ENCODE measurements at places on chromosomes 2 and 18.

- peak; percentile 33 for DNase-seq
These were observed 56.1 kb downstream of the FARP2 start for GRCh38 chr2:241412144-241412543.

DNA sequence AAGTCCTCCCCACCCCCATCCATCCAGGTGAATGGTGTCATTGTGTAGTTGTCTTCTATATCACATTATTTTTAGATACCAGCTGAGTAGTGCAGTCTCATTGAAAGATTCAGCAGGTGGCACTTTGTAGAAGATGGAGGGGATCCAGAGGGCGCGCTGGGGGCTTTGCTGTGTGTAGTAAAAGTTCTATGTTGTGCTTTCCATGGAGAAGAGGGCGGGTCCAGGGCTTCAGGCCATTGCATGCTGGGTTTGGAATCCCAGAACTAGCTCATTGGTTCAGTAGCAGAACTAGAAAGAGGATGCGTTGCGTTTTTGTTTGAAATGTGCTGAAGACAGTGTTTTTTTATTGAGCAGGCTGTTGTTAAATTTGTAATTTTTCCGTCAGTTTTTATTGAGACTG, 120.0 kb downstream of the MAP4K4 start:
- DNase-seq, result no peak

DNA sequence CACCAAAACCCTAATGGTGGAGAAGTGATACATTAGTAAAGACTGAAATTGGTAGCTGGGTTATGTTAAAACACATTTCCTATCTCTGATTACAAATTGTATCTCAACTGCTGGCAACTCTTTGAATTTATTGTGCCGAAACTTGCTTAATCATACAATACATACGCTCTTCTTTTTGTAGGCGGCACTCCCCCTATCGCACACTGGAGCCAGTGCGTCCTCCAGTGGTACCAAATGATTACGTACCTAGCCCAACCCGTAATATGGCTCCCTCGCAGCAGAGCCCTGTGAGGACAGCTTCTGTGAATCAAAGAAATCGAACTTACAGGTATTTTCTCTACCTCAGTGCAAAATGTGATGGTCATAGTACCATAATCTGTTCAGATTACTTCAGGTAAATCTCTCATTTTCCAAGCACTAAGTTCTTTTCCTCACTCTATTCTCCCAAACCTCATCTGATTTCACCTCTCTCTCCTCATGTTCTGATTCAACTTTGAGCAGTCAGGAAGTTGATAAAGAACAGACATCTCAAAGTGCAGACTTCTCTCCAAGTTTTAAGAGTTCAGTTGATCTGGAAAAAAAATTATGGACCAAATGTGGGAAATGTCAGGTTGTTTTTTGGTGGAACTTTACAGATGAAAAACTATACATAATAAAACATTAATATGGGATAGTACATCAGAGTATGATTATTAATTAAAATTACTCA, 66.5 kb downstream of the ABI2 start:
- no peak for DNase-seq

- DNase-seq, result no peak
These were observed 29.8 kb downstream of the ARMC9 start for GRCh38 chr2:231228223-231228622.

DNA sequence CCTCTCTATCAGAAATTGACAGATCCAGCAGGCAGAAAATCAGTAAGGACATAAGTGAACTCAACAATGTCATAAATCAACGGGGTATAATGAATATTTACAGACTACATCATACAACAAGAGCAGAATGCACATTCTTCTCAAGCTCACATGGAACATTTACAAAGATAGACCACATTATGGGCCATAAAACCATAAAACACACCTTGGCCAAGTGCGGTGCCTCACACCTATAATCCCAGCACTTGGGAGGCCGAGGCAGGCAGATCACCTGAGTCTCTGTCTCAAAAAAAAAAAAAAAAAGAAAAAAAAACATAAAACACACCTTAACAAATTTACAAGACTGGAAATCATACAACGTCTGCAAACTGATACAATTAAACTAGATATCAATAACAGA, 36.7 kb downstream of the FBXO15 start:
- no peak for DNase-seq

DNA sequence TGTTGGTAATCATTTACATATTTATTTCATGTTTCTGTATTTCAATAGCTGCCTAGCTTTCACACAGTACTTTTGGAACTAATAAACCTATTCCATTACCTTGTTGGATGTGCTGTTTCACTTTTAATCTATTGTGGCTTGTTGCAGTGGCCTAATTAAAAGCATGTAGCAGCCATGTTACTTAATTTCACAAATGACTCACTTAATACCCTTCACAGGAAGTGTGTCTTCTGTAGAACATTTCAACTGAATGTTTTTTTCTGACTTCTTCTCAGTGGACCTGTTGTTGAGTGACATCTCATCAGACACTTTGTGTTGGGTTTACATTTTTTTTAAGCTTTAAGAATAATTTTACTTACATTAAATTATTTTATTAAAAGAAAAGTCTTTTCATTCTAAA, 260.5 kb upstream of the THUMPD2 start:
- DNase-seq, result no peak

- DNase-seq, result no peak
These were observed 716.2 kb upstream of the VRK2 start for GRCh38 chr2:57330447-57330846.

DNA sequence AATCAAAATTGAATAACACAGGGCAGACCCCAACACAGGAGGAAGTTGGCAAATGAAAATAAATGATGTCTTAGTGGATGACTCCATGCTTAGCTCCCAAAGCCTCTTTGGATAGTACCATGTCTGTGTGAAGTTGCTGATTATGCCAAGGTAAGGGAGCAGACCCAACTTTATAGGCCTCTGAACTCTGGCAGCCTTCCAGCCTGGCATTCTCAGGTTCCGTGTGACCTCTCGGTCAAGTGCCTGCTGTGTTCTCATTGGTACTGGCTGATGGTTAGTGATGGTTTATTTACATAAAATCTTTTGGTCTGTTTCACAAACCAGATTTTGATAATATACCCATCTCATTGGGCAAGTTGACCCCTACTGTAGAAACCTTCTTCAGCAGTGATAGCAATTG, 112.2 kb upstream of the TTC39C start:
- DNase-seq, result no peak

GRCh38 chr2:109136542-109136941, 7.5 kb downstream of the SH3RF3 start:
- no peak for DNase-seq

DNA sequence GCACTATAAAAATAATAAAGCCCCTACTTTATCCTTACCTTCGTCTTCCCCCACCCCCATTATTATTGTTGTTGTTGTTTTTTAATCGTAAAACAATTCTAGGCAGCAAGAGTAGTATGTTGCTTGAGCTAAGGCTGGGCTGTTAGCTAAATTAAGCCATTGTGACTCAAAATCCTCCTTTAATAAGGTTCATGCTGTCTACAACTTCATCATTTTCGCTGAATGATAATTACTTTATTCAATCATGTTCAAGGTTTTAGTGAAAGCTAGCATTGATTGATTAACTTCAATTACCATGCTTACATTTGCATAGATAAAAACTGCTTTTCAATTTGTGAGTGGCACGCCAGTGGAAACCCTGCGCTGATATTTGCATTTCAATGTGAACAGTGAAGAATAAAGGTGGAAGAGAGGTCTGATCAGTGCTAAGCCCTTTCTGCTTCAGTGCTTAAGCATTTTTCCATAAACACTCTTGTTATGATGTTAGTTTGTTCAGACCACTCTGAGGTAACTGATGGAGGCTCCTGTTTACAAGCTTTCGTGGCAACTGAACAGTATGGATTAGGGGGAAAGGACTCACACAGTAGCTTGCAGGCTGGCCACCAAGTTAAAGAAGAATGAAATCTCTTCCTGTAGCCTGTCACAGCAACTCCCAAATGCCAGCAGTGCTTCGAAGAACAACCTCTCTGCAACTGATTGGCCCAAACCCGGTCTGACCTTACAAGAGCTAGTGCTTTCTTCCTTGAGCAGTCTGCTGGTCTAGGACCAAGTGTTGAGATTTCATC, 156.8 kb downstream of the GPD2 start:
- DNase-seq, result no peak

DNA sequence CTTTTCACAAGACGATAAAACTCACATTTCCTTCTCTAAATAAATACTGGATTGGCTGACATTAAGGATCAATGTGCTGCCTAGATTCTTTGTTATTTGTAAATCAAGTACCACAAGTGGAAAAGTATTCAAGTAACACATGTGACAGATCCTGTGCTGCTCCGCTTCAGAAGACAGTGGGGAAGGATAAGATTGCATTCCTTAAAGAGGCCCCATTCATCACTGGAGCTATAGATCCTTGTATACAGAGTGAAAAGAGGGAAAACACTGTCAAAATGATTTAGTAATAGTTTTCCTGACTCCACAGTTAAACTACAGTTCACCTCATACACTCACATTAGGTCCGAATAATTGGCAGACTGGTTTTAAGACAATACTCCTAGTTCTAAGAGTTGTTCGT, 108.0 kb upstream of the CSRNP3 start:
- DNase-seq, result no peak

DNA sequence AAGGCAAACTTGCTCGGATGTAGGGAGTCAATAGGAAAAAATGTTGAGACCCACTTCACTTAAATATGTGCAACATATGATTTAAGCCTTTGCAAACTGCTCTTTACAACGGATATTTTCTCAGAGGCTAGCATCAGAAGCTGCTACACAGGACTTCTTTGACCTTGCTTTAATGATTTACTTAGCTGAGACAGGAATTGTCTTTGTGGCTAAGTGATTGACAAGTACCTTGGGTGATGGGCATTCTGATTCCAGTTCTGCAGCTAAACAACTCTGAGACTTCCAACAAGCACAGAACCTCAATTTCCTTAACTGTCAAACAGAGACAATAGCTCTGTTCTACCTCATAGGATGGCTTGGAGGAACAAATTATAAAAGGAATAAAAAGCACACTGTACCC, 150.2 kb downstream of the NCKAP5 start:
- no peak for DNase-seq

DNA sequence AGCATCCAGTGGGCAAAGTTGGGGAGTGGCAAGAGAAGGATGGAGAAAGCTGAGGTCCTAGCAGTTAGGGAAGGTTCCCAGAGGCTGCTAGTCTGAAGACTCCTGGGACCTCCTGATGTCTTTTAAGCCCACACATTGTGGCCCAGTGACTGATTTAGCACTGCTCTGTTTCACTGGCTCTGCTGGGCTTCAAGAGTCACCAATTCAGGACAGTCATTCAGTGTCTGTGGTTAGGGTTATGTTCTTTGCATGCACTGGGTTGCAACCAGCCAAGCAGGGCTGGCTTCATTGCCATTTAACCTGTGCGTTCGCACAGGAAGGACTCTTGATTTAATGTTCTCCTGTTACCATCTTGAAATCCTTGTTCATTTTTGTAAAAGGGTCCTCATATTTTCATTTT, 199.2 kb downstream of the ICOS start:
- DNase-seq, result no peak

DNA sequence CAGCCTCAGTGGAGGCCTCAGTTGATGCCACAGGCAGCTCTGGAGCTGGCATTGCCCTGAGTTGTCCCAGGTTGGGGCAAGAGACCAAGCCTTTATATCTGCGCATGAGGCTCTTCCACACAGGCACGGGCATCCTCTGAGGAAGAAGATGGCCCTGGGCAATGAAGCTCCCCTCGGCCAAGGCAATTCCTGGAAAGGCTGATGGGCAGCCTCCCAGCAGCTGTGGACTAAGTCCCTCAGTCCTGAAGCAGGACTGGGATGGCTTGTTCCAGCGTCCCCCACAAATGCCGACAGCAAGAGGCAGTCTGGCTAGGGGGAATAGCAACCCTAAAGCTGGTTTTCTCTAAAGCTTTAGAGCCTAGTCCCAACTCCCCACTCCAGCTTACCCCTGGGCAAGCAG, 90.0 kb downstream of the TFCP2L1 start:
- DNase-seq, result no peak

GRCh38 chr18:27185025-27185763, at the start of gene CHST9:
Gene CHST9, minus strand, starts transcription at chr18:27185308. Its CDS starts 42,499 bp downstream, at chr18:27142809.
- no peak for DNase-seq

DNA sequence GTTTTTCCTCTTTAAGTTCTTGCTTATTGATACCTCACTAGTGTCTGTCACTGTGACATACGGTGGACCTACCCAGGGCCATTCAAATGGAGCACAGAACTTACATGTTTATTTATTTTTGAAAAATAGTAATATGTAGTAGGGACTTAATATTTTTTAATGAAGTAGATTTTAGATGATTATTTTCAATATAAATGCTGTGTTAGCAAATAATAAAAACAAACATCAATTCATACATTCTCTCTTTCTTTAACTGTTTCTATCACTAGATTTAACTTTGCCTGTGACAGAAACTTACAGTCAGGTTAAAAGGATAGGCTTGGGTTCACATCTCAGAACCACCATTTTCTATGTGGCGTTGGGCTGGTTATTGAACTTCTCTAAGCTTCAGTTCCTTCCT, 184.4 kb upstream of the RASGRP3 start:
- no peak for DNase-seq

DNA sequence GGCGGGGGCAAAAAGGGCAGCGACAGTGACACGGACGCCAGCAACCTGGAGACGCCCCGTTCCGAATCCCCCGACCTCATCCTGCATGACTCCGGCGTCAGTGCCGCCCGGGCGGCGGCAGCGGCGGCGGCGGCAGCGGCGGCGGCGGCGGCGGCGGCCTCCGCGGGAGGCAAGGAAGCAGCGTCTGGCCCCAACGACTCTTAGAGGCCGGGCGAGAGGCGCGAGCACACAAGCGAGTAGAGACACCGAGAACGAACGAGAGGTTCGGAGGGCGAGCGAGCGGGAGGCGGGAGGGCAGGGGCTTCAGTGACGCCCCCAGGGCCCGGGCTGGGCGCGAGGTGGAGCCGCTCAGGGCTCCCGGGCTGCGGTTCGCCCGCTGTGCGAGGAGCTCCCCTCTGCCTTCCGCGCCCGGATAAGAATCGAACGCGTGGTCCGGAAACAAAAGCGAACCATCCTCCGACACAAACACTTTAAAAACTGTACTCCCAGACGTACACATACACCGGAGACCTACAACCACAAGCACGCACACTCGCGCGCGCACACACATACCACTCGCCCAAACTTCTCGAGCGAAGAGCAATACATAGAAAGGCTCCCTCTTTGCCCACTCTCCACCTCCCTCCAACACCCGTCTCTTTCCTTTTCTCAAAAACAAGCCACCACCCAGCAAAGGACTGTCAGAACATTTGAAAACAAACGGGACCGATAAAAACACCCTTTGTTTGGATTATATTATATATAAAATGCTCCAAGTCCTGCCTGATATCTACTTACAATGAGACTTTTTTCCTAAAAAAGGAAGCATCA, 2.8 kb downstream of the SP9 start:
- DNase-seq, result peak; percentile 53

GRCh38 chr18:48093104-48093503, 162.6 kb upstream of the SMAD2 start:
- no peak for DNase-seq

GRCh38 chr18:10508591-10508990, 17.2 kb upstream of the NAPG start:
- no peak for DNase-seq

- DNase-seq, result no peak
These were observed 56.8 kb downstream of the PMS1 start for GRCh38 chr2:189841019-189841418.

- no peak for DNase-seq
These were observed 70.5 kb upstream of the TFCP2L1 start for GRCh38 chr2:121355488-121355887.

GRCh38 chr18:38971881-38972280, 1406.3 kb upstream of the CELF4 start:
- DNase-seq, result no peak

GRCh38 chr18:58005885-58006523, 38.0 kb upstream of the NEDD4L start:
- DNase-seq, result no peak

GRCh38 chr2:222319586-222320435, 21.0 kb upstream of the PAX3 start:
- DNase-seq, result peak; percentile 40
